ENCODE measurements at places on chromosomes 16 and 17.

DNA sequence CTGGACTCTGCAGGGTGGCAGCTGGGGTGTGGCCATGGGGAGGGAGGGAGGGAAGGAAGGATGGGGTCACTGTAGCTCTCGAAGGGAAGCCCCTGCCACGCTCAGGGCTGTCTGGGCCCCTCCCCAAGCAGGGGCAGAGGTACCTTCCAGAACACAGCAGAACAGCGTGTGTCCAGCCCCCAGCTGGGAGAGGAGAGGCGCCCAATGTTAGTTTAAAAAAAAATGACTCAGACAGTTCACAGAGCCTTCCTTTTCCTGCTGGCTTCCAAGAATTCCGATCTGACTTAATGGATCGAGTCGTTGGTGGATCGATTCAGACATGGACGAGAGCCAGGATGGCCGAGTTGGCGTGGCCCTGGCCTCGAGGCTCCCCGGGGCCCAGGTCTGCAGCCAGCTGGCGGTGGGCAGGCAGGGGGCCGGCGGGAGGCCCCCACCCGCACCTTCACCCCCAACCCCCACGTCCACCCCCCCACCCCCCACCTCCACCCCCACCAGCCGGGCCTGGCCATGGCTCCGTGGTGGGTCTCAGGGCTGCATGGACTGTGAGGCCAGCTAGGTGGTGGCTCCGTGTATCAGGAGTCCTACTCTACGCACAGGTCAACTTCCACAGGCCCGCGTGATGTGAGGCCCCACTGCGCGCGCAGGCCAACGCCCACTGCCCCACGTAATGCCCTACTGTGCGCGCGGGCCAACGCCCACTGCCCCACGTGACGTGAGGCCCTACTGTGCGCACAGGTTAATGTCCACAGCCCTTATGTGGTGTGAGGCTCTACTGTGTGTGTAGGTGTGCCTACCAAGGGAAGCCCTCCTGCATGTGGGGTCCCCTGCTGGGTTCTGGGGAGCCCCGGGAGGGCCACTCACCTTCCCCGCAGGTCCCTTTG is 21.8 kb downstream of the CACNA1H start:
- no peak for DNase-seq

DNA sequence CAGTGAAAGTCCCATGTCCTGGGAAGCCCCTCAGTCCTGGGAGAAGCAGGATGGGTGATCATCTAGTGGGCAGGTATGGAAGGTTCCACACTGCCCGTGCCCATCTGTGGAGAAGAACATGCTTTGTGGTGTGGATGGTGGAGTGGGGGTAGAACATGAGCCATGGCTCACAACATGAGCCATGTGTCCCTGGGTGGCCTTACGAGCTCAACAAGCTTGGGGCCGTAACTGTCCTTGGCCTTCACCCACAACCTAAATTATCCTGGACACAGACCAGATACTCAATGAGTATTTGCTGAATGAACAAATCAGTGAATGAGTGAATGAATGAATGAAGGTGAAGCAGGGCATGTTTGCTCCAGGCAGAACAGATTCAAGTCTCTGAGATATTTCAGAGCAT is 13.5 kb downstream of the SOX8 start:
- DNase-seq: peak; percentile 53

DNA sequence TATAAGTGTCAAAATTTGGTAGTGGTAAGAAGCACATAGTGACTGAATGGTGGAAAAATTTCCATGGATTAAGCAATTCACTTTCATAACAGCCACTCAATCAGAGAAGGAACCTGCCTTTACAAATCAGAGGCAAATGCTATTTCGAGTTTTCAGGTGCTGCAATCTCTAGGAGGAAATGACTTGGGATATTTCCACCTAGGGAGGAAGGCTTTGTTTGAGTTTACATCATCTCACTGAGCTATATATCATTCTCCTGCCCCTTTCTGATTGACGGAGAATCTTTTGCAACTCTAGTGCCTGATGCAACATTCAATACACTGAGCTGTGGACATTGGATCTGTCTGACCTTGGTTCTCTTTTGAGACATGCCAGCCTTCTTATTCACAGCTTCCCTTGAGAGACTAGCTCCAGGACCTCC is 26.3 kb downstream of the MARCHF10 start:
- no peak for DNase-seq

DNA sequence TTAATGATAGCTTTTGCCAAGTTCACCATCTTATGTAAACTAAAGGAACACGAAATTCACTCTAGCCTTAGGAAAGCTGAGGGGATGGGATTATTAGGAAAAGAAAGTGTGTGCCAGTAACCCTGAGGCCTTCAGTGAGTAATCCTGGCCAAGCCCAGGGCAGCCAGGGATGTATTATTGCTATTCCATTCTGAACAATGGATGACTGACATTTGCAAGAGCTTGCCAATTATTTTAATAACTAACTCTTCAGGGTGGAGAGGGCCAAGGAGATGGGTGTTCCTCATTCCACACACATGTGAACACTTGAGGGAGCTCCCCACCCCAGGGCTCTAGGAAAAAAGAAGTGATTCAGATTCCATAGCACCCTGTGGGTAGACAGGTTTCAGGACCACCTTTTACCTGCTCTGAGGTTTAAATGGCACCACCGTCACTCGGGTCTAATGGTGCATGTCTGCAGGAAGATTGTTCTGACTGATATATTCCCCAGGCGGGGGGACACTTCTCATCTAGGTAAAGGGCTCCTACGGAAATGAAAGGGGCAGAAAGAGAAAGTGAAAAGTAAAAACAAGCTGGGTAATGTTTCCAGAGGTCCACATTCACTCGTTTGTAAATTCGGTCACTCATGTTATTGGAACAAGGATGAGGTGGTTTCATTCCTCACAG is 41.5 kb downstream of the TK2 start:
- no peak for DNase-seq

DNA sequence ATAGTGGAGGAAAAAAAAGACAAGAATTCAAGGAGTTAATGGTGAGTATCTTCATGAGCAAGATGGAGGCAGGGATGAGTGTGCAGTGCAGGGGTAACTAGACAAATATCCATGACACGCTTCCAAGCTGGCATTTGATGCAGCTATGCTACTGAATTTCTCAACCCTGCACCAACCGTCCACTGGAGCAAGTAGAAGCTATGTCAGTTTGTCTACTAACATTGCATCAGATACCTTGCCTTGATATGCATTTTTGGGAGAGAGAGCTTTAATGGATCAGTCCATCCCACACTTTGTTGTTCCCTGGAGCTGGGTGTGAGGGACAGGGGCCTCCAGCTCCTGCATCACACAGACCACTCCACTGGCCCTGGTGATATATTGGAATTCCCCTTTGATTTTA is 16.4 kb downstream of the CCL11 start:
- DNase-seq: no peak

DNA sequence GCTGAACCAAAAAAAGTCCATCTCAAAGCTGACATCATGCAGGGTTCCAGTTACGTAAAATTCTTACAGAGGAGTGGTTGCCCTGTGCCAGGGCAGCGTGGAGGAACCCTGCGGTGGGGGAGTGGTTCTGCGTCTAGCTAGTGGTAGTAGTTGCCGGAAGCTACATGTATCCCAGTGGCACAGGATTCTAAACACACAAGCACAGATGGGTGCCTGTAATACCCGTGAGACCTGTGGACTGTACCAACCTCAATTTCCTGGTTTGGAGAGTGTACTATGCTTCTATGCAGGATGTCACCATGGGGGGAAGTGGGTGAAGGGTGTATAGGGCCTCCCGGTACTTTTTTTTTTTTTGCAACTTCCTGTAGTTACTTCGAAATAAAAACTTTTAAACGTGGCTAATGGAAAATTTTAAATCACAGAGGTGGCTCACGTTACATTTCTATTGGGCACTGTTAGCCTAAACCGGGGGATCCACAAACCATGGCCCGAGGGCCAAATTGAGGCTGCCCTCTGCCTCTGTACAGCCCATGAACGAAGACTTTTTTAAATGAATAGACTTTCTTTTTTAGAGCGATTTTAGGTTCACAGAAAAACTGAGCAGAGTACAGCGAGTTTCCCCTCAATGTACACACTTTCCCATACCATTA is 38.5 kb downstream of the TBC1D16 start:
- DNase-seq: no peak

- no peak for DNase-seq
Measured at GRCh38 chr16:53374800-53375199, 59.5 kb upstream of the RBL2 start.

DNA sequence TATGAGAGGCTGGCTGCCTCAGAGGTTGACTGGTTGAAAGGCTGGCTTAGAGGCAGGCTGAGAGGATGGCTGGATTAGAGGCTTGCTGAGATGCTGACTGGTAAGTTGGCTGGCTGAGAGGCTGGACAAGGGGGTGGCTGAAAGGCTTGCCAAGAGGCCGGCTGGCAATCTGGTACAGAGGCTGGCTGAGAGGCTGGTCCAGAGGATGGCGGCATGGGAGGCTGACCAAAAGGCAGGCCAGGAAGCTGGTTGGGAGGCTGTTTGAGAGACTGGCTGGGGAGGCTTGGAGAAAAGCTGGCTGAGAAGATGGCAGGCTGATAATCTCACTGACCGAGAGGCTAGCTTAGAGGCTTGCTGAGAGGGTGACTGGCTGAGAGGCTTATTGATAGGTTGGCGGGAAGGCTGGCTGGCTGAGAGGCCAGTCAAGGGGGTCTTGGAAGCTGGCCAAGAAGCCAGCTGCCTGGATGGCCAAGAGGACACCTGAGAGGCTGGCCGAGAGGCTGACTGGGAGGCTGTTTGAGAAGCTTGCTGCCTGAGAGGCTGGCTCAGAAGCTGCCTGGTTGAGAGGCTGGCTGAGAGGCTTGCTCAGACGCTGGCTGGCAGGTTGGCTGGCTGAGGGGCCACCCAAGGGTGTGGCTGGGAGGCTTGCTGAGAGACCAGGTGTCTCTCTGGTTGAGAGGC is 34.2 kb upstream of the ACSM2B start:
- no peak for DNase-seq

GRCh38 chr16:17529982-17530760 is 59.4 kb upstream of the XYLT1 start:
- DNase-seq: no peak

DNA sequence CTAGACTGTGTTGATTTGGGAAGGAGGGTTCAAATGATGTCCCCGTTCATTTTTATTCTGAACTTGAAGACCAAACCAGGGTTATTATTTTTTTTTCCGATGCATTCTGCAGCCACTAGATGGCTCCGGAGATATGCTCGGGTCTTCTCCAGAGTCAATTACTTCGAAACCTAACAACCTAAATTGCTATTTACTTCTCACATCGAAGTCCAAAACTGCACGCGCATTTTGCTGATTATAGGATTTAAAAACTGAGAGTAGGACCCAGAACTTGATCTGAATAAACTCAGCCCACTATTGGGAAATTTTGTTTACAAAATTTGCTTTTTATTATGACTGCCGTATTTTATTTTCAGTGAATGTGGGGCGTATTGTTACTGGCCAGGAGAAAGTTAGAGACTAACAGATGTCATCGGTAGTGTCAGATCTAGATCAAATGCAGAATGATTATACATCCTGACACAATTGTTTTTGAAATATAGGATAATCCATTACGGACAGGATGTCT is 263.8 kb downstream of the HS3ST3A1 start:
- DNase-seq: peak; percentile 57

- DNase-seq: no peak
Measured at GRCh38 chr17:3546997-3547396, 10.6 kb downstream of the TRPV3 start.

DNA sequence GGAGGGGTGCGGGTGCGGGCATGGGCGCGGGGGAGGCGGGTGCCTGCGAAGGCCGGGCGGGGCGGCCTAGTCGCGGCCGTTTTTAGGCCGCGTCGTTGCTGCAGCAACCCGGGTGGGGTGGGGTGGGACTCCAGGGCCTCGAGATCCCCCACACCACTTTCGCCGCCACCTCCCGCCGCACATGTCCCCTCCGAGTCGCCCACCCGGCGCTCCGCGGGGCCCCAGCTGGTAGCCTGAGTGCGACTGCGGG is 11.3 kb downstream of the TBX2 start:
- DNase-seq: no peak

GRCh38 chr17:42422412-42422957 is 571 bp downstream of the CAVIN1 start:
- peak; percentile 70 for DNase-seq

- DNase-seq: no peak
Measured at GRCh38 chr16:64900019-64900418, 221.8 kb downstream of the CDH11 start.

DNA sequence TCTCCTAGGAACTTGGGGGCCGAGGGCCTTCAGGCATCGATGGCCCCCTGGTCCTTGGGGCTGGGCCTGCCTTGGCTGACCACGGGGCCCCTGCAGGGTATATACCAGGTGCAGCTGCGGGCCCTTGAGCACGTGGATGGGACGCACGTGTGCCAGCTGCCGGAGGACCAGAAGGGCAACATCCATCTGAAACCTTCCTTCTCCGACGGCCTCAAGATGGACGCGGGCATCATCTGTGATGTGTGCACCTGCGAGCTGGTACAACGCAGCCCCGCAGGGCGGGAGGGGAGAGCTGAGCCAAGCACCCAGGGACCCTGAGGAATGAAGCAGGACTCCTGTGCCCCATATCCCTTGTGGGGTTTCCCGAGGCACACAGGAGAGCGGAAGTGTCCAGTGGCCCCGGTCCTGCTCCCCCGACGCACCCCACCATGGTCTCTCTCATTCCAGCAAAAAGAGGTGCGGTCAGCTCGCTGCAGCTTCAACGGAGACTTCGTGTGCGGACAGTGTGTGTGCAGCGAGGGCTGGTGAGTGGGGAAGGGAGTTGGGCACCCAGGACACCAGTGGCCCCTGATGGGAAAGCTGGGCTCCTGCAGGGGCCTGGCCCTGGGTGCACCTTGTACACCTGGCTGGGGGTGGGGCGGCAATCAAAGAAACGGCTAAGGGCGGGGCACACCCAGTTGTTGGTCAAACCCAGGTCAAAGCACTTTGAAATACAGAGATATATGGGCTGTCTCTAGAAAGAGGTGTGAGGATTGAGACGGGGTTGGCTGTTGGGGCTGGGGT is 10.6 kb downstream of the ITGB4 start:
- no peak for DNase-seq

DNA sequence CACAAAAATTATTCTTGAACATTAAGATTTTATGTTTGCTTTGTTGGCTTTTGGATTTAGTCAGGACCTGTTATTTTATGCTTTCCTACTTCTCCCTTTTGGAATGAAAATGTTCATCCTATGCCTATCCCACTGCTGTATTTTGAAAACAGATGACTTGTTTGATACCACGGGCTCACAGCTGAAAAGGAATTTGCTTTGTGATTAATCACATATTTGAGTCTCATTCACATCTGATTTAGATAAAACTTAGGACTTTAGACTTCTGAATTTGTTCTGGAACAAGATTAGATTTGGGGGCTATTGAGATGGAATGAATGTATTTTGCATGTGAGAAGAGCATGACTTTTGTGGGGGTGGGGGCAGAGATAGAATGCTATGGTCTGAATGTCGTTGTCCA is 1012.6 kb downstream of the CDH11 start:
- DNase-seq: no peak

All from GM23338 (cell line).